GM23248 (cell line): ENCODE measurements at places on chromosomes 7 and 10.

DNA sequence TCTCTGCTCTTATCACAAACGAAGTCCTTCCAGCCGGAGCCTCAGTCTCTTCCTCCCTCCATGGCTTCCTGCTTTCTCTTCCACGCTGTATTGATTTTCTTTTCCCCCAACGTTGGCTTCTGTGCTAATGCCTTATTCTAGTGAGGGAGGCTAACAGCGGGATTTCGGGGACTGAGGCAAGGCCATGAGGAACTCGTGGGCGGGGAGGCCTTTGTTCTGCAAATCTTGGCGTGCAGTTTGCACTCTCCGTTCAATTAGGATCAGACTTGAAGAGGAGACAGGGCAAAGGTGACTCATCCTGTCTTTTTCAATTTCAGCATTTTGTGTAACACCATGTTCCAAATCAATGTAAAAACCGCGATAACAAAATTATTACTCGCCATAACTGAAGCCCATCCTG lies 25.3 kb downstream of the EN2 start:
- no peak for DNase-seq

DNA sequence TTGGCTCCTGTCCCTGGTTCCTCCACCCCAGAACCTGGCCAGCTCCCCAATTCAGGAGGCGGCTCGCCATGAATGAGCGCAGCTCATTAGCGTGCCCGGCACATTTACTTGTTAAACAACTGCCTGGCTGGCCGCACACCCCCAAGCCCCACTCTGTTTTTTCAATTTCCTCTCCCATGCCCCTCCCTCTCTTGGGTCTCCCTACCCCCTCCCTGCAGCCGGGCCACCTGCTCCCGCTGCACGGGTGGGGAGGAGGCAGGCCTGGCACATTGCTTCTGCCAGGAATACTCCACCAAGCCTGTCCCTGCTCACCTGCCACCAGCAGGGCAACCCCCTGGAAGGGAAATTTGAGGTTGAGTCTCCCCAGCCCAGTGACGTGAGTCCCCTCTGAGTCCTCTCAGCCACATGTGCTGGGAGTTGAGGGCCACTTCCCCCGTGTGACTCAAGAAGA lies 2.5 kb upstream of the SLIT1 start:
- no peak for DNase-seq

GRCh38 chr10:12835709-12836108 lies 165.8 kb downstream of the CCDC3 start:
- no peak for DNase-seq

DNA sequence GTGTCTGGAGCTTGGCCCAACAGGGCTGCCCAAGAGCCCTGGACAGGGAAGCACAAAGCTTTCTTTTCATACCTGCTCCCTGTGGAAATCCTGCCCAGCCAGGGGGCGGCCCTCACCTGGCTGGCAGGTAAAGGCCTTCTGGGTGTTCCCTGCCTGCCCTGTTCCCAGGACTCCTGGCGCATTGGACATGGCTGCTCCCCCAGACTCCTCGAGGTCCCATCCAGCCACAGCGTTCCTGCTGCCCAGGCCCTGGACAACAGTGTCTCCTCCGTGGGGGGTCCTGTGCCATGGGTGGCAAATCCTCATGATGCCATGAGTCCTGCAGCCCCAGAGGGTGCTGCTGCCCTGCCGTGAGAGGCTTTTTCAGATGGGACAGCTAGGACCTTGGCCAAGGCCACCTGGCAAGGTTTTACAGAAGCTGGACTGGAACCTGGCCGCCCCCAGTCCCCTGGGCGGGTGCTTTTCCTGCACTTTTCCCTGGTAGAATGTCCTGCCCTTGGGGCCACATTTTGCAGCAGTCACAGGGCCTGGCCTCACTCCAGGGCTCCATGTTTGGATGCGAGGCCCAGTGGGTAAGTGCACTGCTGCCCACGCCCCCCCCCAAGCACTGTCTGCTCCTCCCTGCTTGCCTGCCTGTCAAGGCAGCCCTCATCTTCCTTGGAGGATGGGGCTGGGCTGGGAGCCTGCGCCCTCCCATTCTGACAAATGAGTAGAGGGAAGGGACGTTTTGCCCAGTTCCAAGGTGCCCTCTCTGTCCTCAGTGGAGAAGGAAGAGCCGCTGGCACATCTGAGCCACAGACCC lies 60.7 kb downstream of the LHPP start:
- DNase-seq = no peak

DNA sequence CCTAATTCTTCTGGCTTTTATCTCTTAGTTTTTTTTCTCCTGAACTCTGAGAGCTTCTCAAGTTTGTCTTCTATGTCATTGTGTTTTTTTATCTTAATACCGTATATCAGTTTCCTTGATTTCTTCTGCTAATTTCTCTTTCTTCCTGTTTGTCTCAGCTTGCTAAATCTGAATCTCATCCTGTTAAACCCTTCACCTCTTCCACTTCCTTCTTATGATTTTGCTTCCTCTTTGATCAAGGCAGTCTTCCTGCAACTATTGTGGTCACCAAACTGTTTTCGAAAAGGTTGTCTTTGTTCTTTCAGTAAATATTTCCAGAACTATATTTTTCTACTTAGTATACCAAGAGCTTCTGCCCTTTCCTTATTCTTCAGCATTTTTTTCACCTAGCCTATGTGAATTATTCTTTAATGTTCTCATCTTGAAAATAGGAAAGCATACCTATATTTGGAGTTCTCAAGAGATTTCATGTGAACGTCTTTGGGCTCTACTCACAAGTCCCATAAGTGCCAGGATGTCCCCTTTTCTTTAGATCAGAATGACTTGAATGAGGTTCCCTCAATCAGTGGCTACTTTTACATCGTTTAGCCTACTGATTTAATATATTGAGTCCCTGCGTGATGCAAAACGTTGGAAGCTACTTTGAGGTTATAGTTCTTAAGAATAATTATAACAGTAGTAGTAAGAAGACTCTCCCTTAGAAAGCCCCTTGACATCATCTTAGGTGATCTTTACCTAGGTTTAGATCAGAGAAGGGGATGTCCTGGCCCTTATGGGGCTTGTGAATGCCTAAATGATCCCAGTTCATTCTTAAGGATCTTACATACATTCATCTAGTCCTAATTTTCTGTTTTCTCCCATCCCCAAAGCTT lies 415.4 kb upstream of the AUTS2 start:
- DNase-seq = no peak

DNA sequence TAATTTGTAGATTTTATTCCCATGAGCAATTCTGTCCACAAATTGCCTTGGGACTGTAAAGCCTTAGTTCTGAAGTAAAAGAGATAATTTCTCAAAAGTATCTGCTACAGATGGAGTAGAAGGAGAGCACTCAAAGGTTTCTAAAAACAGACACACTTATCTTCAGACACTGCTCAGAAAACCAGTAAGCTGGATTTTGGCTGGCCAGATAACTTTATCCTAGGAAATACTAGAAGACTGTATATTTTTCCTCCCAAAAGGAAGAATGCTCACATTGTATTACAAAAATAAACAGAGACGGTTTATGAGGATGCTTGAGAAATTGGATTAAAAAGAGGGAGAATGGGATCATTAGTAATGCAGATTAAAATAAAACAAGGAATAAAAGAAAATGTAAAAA lies 178.0 kb upstream of the IGFBP3 start:
- no peak for DNase-seq

GRCh38 chr10:23693925-23694324 lies 255.1 kb downstream of the OTUD1 start:
- no peak for DNase-seq

GRCh38 chr7:159118197-159118595 lies 26.5 kb downstream of the VIPR2 start:
- DNase-seq = no peak

GRCh38 chr7:47939425-47940036 lies 8.7 kb downstream of the PKD1L1 start:
- DNase-seq = no peak

DNA sequence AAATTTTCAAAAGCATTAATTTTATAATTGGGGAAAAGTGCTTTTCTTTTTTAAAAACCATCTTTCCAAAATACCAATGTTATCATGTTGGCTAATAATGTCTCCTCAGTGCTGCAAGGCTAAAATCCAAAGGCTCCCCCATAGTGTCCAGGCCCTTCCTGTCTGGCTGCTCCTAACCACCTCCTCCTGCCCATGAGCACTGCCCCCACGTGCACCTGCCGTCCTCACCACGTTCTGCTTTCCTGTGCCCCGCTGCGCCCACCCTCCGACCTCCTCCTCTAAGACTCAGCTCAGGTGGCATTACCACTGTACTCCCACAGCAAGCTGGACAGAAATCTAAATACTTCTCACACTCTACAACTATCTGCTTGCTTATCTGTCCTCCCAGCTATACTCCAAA lies 17.7 kb downstream of the PAXIP1 start:
- no peak for DNase-seq

GRCh38 chr10:23870651-23871610 lies 338.0 kb upstream of the KIAA1217 start:
- no peak for DNase-seq
